ENCODE measurements at places on chromosomes 16 and 17. TPM values are rescaled to one million over a fixed set of nuclear protein-coding genes. Genes with fewer than 3 reads are reported as not detected.

- DNase-seq = no peak
These were observed 5.1 kb downstream of the RHBDF1 start for GRCh38 chr16:67183-67791.

GRCh38 chr16:14236401-14236800 lies 165.3 kb downstream of the MRTFB start:
- no peak for DNase-seq

DNA sequence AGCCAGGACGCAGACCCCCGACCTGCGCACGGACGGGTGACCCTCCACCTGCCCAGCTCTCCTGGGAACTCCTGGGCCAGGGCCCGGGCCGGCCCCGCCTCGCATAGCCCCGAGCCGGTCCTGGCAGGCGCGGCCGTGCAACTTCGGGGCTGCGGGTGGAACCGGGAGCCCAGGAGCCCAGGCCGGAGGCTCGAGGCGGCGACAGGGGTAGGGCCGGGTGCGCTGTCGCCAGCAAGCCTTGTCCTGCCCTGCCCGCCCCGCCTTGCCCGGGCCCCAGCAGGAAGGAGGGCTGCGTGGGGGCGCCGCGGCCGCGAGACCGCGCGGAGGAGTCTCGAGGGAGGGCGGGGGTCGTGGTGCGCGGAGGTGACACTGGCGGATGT lies 408 bp downstream of the LMF1 start:
- DNase-seq = no peak

- peak; percentile 87 for DNase-seq
These were observed 12.4 kb downstream of the ATP5PD start for GRCh38 chr17:75034236-75034908.

The KRTAP3-1 gene
- total RNA-seq = not detected

- DNase-seq = peak; percentile 99
These were observed 1.9 kb upstream of the PLEKHG4 start for GRCh38 chr16:67277294-67277998.

GRCh38 chr16:85912211-85912974 lies 13.4 kb downstream of the IRF8 start:
- peak; percentile 96 for DNase-seq

GRCh38 chr17:45135978-45136791 lies 698 bp downstream of the ACBD4 start:
- no peak for DNase-seq

The CSH2 gene
- total RNA-seq = not detected

DNA sequence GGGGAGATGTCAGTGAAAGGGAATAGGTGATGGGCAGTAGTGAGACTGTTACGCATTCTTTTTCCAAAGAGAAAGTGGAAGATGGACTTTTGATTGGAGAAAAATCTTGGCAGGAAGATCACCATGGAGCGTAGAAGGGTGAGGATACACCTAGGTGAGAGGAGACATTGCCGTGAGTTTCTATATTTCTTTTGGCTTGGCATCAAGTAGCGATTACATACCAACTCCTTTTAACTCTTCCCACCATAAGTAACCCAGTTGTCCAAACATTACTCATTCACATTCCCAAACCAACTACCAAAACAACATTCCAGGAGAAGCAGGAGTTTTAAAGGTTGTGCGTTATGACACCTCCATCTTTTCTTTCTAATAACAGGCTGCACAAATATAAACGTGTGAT lies 10.7 kb upstream of the KRT28 start:
- peak; percentile 41 for DNase-seq

- DNase-seq = no peak
These were observed 142.5 kb downstream of the CMIP start for GRCh38 chr16:81586977-81587625.

- DNase-seq = no peak
These were observed 4.1 kb upstream of the SNTB2 start for GRCh38 chr16:69182730-69183416.

DNA sequence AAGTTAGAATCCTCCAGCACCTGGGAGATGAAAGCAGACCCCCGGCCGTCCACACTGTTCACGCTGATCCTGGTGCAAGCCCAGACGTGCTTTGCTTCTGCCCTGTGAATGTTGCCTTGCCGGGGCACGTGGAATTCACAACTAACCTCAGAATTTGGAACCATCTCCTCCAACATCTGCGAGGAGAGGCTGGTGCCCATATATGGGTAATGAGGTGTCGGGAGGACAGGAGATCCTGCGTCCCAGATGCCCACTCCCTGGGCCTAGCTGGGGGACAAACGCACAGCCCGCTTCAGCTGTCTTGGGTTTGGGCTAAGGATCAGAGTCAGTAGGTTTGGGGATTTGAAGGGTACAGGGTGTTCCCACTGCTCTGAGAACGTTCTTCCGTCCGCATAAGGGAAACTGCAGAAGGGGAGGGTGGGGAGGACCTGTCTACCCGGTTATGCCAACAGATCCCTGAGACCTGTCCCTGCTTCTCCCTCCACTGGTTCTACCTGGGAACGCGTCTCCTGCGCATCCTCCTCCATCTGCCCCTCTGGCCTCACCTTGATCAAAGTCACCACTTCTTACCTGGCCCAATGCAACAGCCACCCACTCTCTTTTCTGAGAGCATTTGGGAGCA lies 14.1 kb downstream of the PPL start:
- no peak for DNase-seq

DNA sequence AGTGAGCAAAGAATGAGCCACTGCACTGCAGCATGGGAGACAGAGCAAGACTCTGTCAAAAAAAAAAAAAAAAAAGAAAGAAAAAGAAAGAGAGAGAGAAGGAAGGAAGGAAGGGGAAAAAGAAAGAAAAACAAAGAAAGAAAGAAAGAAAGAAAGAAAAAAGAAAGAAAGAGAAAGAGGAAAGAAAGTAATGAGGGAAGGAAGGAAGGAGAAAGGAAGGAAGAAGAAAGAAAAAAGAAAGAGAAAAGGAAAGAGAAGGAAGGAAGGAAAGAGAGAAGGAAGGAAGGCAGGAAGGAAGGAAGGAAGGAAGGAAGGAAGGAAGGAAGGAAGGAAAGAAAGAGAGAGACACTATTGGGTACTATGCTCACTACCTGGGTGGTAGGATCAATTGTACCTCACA lies 122.2 kb upstream of the ERCC4 start:
- DNase-seq = no peak

DNA sequence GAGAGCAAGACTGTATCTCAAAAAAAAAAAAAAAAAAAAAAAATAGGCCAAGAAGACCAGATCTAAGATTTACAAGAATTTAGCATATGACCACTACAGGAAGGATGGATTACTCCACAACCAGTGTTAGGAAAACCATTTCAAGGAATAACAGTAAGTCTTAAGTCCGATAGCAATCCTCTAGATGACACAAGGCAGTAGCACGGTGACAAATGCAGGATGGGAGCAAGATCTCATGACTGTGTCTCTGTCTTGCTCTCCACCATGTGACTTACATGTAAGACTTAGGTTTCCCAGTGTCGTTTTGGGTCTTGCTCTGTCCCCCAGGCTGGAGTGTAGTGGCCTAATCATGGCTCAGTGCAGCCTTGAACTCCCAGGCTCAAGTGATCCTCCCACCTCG lies 27.8 kb downstream of the C16orf96 start:
- DNase-seq = no peak

GRCh38 chr17:20066253-20066652 lies 57.1 kb downstream of the SPECC1 start:
- DNase-seq = peak; percentile 93

The ADAM11 gene
- 0.36 TPM for total RNA-seq

DNA sequence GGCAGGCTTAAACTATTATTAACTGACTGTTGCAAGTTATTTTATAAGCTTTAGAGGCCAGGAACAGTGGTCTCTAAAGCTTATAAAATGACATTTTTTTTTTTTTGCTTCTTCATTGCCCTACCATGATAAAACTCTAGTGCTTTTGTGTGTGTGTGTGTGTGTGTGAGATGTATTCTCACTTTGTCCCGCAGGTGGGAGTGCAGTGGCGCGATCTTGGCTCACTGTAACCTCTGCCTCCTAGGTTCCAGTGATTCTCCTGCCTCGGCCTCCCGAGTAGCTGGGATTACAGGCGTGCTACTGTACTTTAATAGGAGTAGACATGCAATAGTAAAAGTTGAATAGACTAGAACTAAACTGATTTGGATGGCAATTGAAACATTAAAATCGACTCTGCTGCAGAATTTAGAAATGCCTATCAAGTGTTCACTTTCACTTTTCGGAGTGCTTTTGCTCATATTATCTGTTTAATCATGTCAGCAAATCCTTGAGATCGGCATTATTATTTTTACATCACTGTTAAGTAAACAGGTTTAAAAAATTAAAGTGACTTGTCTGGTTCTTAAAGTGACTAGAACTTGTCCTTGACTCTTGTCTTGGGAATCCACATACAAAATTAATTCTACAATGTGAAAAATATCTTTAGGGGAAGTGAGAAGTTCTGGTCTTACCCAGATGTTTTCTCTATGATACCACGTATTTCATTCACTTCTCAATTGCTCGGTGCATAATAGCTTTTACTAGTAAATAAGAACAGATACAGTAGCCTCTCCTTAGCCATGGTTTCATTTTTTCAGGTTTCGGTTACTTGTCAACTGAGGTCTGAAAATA lies 8.4 kb upstream of the PCTP start:
- no peak for DNase-seq

The OR3A3 gene
- total RNA-seq = not detected

The CHP2 gene
- not detected for total RNA-seq

GRCh38 chr16:47574091-47575054 lies 113.2 kb downstream of the PHKB start:
- peak; percentile 48 for DNase-seq

GRCh38 chr17:43578404-43578698 lies 32.2 kb upstream of the ETV4 start:
- DNase-seq = no peak

- no peak for DNase-seq
These were observed 65.0 kb downstream of the CCDC182 start for GRCh38 chr17:57679906-57680695.

GRCh38 chr17:45129426-45129939 lies 2.8 kb downstream of the PLCD3 start:
- no peak for DNase-seq

The CARD14 gene
- not detected for total RNA-seq

The KRTAP9-4 gene
- total RNA-seq = not detected

GRCh38 chr16:56888806-56889205 lies 23.8 kb downstream of the SLC12A3 start:
- DNase-seq = no peak

- peak; percentile 28 for DNase-seq
These were observed at the start of gene CCL8 for GRCh38 chr17:34319039-34319483. Gene CCL8, plus strand, starts transcription at chr17:34319435. Its CDS starts 67 bp downstream, at chr17:34319502.

DNA sequence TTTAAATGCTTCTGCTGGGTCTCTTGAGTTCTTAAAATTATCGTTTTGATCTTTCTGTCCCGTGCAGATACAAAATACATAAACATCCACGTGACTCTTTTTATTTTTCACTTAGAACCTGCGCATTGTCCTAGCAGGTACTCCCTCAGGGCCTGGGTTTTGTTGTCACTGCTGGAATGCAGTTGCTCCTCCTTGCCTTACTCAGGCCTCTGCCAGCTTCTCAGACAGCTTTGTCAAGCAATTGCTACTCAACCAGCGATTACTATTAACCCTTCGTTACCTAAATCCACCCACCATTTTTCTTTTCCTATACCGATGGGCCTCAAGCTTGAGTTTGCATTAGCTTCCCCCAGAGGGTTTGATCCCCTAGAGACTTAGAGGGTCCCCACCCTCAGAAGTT lies 405.9 kb upstream of the RBFOX1 start:
- no peak for DNase-seq

The KRT32 gene
- 0.09 TPM for total RNA-seq

The TBC1D26 gene
- total RNA-seq = not detected

DNA sequence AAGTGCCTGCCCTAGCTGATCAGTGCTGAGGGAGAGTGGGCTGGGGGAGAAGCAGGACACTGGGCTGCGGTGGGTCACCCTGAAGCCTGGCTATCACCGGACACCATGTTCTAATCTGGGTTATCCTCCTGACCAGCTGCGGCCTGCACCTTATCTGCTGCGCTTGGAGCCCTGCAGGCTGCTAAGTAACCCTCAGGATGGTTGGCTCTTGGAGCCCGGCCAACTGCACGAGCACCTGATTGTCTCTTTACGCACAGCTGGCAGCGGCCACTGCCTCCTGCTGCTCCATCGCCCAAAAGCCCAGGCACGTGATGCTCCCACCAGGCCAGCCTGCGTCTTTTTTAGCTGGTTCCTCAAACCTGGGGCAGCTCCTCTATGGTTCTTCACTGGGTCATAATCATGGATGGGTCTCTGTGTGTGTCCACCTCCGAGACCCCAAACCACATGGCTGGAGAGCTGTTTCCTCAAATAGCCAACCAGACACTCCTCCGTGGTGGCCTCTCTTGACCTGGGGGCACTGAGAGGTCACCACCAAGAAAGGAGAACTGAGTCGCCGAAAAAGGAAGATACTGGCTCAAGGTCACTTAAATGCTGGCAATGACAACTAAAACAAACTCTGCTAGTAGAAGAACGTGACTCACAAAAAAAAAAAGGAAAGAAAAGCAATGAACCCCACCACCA lies 21.7 kb downstream of the SPHK1 start:
- no peak for DNase-seq

DNA sequence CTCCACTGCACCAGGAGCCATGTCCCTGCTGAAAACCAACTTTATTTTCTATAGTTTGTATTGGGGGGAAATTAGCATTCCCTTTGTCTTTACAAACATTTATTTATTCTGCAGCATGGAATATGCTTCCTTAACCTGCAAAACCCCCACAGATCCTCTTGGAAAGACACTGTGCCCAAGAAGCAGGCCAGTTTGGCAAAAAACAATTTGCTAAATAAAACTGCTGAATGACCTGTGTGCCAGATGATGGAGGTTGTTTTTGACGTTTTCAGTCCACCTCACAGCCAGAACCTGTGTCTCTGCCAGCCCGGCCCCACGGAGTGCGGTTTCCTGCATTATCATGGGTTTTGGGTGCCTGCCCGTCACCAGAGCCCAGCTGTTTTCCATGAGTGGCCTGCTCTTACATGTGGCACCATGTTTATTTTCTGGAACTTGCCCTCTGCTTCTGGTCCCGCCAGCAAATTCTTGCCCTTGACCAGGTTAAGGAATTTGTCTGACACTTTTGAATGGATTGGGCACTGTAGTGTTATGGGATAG lies 26.4 kb downstream of the ORC6 start:
- no peak for DNase-seq

- DNase-seq = peak; percentile 31
These were observed 127.1 kb downstream of the CDH13 start for GRCh38 chr16:82753821-82754220.

- no peak for DNase-seq
These were observed 62.9 kb downstream of the SMURF2 start for GRCh38 chr17:64599187-64599676.

DNA sequence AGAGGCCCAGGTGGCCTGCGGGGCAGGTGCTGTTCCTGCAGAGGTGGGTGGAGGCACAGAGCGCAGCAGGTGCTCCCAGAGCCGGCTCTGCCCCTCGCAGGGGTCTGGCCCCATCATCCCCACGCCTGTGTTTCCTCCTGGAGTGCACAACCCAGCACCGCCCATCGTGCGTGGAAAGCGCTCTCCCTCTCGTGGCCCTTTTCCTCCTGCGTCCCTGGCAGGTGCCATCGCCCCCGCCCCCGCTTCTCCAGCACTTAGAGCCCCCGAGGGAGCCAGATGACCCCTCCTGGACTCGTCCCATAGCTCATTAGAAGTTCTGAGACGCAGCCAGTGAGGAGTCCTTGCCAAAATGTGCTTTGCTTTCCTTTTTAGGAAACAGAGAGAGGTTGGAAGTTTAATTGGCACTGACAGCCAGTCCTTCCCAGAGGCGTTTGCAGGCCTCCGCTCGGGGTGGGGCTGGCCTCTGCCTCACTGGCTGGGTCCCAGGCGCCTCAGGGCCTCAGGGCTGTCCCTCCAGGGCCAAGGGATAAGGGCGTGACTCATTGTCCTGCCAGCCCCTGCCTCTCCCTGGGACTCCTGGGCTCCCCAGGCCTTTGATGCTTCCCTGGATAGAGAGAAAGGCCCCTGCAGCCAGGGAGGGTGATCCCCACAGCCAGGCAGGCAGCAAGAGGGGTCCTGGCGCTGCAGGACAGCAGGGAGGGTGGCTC lies 32.2 kb upstream of the CHMP6 start:
- peak; percentile 85 for DNase-seq

The WDR81 gene
- 39.6 TPM for total RNA-seq

The GPRC5C gene
- 24.4 TPM for total RNA-seq

Measured in fibroblast of the aortic adventitia (primary cell).